ENCODE measurements at places on chromosomes 4 and X. TPM values are rescaled to one million over a fixed set of nuclear protein-coding genes. Genes with fewer than 3 reads are reported as not detected.

Gene SGMS2
- polyA plus RNA-seq = 13.4 TPM

Gene WDFY3
- polyA plus RNA-seq = 11.5 TPM

Gene HSFX3
- not detected for polyA plus RNA-seq

Gene GRID2
- polyA plus RNA-seq = not detected

Gene PPP2R2C
- polyA plus RNA-seq = 0.03 TPM

Gene CXorf38
- 6.7 TPM for polyA plus RNA-seq

Gene MAML3
- polyA plus RNA-seq = 2.0 TPM

Gene ZAR1
- polyA plus RNA-seq = not detected
